ENCODE measurements at places on chromosomes 1 and 21.

- no peak for DNase-seq
Observed at GRCh38 chr1:202010180-202011015, at the start of gene ELF3. Gene ELF3 (plus strand): TSS chr1:202010587. CDS start chr1:202011137, 550 bp downstream.

DNA sequence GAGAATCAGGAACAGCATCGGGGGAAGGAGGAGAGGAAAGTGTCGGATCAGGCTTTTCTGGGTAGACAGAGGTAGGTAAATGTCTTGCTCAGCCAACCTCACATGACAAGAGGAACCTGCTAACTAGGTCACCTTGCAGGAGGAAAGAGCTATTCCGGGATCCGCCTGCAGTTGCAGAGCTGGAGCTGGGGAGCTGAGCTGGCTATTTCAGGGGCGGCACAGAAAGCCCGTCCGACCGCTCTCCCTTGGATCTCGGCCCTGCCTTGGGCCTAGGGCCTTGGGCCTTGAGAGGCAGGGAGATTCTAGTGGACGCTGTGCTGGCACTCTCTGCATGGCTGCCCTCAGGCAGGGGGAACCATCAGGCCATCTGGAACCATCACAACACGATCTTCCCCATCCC lies 56.5 kb upstream of the CTPS1 start:
- DNase-seq, result no peak

- no peak for DNase-seq
Observed at GRCh38 chr1:94819945-94820746, at the start of gene SLC44A3. Gene SLC44A3 (plus strand): TSS chr1:94820357. CDS start chr1:94820452, 95 bp downstream.

DNA sequence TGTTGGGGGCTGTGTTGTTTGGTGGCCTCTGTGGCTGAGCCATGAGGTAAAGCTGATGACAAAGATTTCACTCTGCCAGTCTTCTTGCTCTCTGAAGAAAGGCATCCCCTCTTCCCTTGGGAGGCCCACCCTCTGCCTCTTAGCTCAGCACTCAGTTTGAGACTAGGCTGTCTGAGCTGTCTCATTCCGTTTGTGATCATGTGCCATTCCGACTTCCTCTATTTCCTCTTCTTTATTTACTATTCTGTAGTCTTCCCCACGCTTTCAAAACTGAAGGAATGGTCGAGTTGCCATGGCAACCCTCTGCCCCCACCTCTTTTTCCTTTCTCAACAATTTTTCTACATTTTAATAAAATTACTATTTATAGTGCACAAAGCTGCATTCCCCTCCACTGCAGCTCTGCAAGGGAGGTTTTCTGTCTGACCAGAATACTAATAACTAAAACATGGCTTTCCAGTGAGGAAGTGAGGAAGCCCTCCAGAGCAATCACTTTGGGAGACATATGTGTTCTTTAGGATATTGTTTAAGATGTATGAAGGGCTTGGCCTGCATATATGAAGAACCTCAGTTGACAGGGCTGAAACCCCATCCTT lies 30.8 kb downstream of the KCNA3 start:
- DNase-seq, result no peak

DNA sequence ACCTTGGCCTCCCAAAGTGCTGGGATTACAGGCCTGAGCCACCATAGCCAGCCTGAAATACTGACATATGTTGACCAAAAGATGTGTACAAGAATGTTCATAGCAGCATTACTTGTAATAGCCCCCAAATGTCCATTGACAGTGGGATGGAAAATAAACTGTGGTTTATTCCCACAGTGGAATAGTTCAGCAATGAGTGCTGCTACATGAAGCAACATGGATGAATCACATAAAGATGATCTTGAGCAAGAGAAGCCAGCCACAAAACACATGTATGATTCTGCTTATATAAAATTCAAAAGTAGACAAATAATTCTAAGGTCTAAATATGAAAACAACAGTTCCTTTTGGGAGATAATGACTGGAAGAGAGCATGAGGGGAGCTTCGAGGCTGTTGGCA lies 9.1 kb upstream of the CREG1 start:
- no peak for DNase-seq

DNA sequence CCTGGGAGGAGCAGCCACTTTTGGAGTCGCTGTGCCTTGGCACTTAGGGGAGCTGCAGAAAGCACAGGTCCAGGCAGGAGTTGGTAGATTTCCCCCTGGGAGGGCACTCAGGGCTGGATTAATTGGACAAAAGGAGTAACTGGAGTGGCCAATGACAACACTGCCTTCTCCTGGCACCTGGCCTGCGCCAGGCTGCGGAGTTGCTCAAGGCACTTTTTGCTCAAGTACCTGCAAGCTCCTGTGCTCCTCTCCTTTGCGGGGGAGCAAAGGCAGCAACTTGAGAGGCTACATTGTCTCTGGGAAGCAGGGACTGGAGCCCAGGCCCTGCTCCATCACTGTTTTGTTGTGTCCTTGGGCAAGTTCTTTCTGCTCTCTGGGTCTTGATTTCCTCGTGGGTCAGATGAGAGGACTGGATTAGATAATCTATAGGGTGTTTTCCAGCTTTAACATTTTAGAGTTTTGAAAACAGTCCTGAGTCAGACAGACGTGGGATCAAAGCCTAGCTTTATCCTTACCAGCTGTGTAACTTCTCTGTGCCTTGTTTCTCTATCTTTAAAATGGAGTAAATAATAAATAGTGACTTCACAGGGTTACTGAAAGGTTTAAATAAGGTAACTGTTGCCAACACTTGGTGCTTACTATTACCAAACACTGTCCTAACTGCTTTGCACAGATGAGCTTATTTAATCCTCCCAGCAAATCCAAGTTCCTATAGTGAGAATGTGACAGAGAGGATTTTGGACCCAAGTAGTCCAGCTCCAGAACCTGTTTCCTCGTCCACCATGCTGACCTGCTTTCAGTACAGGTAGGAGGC lies 18.0 kb upstream of the GRHL3 start:
- DNase-seq, result no peak

- DNase-seq, result no peak
Observed at GRCh38 chr1:180504186-180504585, 1.8 kb upstream of the ACBD6 start.

- DNase-seq, result no peak
Observed at GRCh38 chr1:35888255-35888654, 5.2 kb downstream of the AGO1 start.

- DNase-seq, result no peak
Observed at GRCh38 chr1:917466-918091, 6.1 kb upstream of the SAMD11 start.

- DNase-seq, result no peak
Observed at GRCh38 chr1:178452013-178452412, 44.8 kb downstream of the CLEC20A start.

DNA sequence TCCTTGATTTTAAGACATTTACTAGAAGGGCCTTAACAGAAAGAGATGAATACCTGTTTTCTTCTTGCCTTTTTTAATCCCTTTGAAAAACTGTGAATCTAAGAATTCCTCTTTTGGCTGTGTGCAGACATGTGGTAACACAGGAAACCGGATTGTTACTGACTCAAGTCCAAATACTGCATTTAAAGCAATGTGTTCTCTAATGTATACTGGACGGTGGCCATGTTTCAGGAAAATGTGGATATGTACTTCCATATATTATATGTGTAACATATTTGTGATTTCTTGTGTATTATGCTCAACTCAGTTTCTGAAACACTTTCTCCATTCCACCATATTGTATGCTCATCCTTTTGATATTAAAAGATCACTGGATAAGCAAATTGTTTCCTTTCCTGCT lies 185.1 kb downstream of the LRRC7 start:
- DNase-seq, result no peak

DNA sequence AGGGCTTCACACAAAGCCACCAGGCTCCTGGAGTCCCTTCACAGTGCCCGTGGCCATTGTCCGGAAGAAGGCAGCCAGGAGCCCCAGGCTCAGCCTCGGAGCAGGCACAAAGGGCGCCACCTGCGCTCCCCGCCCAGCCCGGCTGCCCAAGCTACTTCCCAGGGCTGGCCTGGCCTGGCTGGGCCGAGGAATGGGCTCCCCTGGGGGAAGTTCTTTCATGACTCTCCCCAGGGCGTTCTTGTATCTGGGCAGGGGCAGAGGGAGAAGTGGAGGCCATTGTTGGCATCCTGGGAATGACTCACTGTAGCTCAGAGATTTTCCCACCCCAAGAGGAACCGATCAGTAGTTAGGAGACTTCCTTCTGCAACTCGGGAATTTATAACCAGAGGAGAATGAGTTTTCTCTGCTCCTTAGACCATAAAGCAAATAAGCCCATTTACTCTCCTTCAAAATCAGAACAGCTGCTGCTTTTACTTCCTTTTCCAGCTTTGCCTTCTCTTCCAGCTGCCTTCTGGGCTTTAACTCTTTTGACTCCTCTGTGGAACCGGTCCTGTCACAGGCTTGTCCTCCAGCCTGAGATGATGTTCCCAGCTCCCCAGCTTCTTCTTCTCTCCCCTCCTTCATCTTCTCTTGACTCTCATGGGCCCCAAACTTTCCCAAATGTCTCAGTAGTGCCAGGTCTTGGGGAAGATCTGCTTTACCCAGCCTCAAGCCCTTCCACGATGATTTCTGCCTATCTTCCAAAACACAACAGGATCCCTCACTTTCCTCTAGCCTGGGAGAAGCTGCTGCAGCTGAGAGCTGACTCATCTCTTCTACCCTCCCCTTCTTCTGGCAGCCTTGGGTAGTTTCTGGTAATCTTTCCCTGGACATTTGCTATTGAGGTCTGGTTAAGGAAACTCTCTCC lies 118.7 kb upstream of the CD34 start:
- DNase-seq, result no peak

DNA sequence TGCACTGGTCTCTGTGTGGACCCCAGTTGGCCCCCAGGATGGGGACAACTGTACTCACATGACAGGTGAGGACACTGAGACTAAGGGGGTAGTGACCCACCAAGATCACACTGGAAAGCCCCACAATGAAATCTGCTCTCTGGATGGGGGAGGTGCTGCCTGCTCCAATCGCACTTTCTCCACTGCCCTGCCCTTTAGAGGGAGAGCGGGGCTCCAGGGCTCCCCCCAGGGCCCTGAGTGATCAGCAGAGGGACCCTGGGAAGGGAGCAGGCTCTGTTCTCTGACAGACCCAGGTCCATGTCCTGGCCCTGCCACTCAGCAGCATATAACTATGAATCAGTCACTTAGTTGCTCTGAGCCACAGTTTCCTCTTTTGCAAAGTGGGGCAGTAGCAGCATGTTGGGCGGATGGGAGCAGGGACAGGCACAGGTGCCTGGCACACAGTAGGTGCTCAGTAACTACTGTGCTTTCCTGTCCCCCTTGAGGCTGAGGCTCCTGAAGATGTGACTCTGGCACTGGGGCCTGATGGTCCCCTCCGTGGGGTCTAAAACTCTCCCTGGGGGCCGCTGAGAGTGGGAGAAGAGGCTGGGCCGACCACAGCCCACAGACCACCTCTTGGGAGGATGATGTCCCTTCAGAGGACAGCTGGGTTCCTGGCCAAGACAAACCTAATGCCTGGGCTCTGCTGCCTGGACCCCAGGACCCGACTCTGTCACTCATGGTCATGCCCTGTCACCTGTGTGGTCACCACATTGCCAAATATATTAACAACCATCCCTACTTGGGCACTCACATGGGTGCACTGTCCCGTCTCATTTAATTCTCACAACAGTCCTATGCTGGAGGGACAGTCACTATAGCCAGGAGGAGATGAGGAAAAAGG lies 222.7 kb downstream of the PTPRU start:
- DNase-seq, result no peak

DNA sequence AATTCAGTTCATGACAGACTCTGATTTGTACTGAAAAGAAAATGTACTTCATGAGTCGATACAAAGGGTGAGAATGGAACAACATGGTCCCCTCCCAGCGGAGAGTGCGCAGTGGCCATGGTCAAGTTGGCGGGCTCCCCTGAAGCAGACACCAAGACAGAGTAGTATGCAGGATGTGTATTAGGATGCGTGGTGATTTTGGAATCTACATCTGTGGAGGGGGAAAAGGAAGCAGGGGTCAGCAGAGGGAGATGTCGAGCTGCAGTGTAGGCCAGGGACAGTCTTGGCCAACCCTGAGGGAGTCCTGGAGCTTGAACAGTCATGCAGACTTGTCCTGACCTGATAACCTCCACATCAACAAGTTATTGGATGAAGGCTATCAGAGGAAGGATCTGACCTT lies 481.0 kb downstream of the OMA1 start:
- no peak for DNase-seq

GRCh38 chr1:202164271-202165037 lies 4.1 kb upstream of the PTPN7 start:
- no peak for DNase-seq

GRCh38 chr1:95033843-95034242 lies 38.9 kb downstream of the ALG14 start:
- no peak for DNase-seq

- no peak for DNase-seq
Observed at GRCh38 chr1:37112430-37112829, 78.1 kb upstream of the GRIK3 start.

- no peak for DNase-seq
Observed at GRCh38 chr1:231626951-231627614, 493 bp downstream of the DISC1 start.

- no peak for DNase-seq
Observed at GRCh38 chr1:246364415-246364941, 142.6 kb downstream of the SMYD3 start.

DNA sequence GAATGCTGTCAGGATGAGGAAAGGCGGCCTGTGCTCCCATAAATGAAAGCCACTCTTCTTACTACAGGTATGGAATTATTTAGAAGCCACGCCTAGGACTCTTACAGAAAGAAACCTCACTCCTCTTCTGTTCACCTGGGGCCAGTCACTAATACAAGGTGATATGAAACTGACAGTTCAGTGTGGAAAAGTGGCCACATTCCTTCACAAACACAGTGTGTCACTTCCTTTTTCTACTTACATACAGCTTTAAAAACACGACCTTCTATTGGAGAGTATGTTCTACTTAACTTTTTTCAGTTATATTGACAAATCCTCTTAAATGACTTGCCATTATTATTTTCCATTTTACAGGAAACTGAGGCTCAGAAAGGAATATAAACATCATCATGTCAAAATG lies 163.1 kb downstream of the PCNX2 start:
- no peak for DNase-seq

DNA sequence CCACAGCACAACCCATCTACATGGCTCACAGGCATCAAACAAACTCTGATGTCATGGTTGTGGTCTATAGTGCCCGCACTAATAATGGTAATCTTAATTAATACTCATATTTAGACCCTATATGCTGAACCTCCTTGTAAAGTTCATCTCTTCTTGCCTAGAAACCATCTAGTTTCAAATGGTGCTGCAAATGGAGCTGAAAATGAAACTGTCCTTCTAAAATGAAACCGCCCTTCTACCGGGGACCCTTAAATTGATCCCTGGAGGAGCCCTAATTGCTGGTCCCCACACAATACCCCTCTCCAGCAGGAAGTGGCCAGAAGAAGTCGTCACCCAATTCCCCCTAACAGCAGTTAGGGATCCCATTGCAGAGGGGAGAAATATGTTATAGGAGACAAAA lies 612.6 kb downstream of the MRPL39 start:
- DNase-seq, result no peak

Measured in stimulated activated CD4-positive, alpha-beta T cell treated with anti-CD3 and anti-CD28 coated beads, Interleukin-1b, Interleukin-23, amount 100 ng/mL, for 1 hour (primary cell).